ENCODE measurements at places on chromosomes 6 and 20. TPM values are rescaled to one million over a fixed set of nuclear protein-coding genes. Genes with fewer than 3 reads are reported as not detected.

Gene MTFR2
- total RNA-seq, result 0.32 TPM

GRCh38 chr6:163438940-163439335, 24.4 kb downstream of the QKI start:
- peak; percentile 81 for DNase-seq

- no peak for DNase-seq
Measured at GRCh38 chr6:72715119-72715518, 93.3 kb downstream of the KCNQ5 start.

DNA sequence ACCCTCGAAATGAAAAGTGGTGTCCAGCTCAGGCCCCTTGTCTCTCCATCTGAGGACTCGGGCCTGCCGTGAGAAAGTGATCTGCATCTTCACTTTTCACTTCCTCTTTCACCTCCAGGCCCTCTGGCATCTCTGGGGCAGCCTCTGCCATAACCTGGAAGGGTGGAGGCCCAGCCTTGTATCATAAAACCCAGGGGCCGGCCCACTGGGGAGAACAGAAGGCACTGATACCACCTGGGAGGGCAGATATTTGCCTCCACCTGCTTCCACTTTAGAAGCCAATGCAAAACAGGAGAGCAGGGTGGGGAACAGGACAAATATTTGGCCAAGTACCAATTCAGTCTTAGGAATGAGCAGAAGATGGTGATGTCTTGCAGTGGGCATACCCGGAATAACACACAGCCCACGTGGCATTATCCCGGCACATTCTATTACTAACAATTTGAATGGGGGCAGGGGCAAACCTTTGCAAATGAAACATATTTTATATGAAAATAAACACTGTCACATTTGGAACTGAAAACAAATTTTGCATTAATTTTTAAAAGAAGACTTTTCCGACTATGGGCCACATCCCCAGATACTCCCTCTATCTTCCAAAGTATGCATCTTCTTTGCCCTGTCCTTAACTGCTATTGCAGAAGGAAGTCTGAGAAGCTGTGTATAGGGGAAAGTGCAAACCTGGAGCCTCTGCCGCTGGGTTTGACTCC, 69.2 kb upstream of the TBC1D7 start:
- DNase-seq, result no peak

GRCh38 chr20:7703996-7704395, 236.3 kb downstream of the HAO1 start:
- DNase-seq, result no peak

DNA sequence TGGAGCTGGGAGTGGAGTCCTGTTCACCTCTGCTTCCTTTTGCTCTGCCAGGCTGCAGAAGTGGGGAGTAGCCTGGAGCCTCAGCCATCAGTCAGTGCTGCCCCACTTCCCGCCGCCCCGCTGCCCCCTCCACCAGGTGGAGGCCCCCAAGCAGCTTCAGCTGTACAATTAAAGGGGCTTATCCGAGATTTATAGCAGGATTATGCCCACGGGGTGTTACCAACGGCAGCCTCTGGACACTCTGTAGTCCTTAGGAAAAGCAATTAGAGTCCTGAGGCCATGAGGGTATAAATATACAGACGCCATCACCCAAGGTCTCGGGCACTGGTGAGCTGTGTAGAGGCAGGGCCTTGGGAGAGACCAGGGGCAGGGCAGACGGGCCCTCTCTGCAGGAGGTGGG, 55.4 kb downstream of the GRM4 start:
- DNase-seq, result no peak

DNA sequence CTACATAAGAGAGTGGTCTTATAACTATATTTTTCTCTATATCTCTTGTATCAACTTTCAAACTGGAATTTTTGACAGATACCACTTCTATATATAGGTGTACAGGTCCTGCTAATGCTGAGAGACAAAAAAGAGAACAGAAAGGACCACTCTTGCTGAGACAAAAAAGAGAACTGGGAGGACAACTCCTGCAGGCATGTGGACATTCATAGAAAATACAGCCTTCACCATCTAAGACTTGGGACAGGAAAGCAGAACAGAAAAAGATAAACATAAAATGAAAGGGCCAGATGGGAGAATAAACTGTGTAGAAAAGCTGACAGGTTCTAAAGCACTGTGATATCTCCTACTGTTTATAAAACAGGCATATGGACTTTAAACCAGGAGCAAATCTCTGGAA, 541.0 kb upstream of the ADGRB3 start:
- no peak for DNase-seq

Gene NELFCD
- total RNA-seq, result 30.6 TPM

DNA sequence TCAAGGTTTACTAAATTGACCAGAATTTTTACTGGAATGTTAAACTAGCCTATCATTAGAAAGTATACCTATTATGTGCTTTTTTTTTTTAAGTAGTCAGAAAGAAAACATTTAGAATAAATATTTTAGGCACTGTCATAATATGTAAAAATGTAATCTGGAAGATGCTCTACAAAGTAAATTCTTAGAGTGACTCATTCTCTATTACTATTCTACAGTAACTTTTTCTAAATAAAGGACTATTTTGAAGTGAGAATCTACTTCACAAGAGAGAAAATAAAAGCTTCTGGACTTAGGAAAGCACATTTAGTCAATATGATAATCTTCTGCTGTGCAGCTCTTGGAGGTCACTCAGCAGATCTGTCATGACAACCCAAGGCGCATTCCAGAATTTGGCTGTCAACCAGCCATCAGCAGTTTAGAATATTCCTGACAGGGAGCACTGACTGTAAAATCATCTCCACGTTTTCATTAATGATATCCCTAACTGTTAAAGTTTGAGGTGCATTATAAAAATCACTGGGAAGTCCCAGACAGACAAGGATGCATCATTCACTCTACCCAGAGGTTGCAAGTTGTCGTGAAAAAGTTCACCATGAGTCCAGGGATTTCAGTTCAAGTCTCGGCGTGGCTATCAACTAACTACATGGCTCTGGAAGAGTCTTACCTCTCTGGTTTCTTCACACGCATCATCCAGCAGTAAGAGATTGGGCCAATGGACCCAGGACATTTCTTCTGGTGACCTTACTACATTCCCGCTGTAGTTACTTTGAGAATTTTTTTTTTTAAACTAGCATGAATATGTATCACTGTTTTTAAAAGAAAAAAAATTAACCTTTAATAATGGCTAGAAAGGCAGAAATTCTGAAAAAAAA, 374.9 kb downstream of the GJA1 start:
- DNase-seq, result no peak

GRCh38 chr20:60107621-60108390, 149.6 kb downstream of the CDH26 start:
- DNase-seq, result no peak

Gene COX4I2
- total RNA-seq, result 7.1 TPM

- no peak for DNase-seq
Measured at GRCh38 chr6:147651249-147652063, 143.0 kb downstream of the SAMD5 start.

Gene EYS
- total RNA-seq, result not detected

DNA sequence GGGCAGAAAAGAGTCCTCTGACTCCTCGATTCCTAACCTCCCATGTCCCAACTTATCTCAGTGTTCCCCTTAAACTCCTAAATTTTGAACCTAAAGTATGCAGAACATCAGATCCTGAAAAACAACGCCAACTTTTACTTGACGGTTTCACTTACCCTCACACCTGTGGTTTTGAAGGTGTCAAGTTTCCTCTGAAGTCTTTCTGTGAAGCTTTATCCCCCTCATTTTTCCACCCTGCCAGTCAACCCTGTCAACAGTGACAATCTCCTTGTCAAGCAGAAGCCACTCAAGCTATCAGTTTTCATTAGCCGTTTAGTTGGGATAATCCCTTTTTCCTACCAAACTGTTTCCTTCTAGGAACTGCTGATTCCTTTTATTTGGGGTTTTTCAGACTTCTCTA, 245.4 kb upstream of the PREP start:
- no peak for DNase-seq

GRCh38 chr20:37233548-37234253, 27.9 kb downstream of the GHRH start:
- DNase-seq, result no peak

GRCh38 chr20:38130687-38131587, 34.1 kb downstream of the TGM2 start:
- no peak for DNase-seq

Gene DLL1
- total RNA-seq, result 21.5 TPM

DNA sequence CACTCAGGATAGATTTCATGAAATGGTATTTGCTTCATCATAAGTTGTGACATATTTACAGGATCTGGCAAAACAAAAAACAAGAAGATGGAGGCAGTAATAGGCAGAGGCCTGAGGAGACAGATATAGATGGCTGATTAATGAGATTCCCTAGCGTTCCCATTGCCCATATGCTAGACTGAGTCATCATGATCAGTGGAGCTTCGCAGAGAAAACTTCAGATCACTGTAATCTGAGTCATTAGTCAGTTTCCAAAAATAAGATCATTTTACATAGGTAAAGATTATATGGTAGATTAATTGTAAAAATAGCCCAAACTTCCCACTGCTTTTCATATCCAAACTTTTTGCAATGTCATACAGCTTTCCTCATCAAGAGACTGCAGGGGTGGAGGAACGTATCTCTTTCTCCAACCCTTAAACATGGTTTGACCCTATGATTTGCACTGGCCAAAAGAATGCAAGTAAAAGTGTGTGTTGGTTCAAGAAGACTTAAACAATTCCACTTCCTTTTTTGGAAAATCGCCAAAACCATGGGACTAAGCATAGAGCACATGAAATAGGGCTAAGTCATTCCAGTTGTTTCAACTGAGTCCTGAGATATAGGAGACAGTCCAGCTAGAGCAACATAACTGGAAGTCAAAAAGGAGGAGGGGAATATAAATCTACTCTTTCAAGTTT, 626.0 kb downstream of the RNF144B start:
- no peak for DNase-seq

- DNase-seq, result no peak
Measured at GRCh38 chr6:146990821-146991798, 213.1 kb upstream of the STXBP5 start.

Gene TCF21
- total RNA-seq, result 5.2 TPM

Gene PERP
- total RNA-seq, result 49.1 TPM

Gene TMEM74B
- 2.9 TPM for total RNA-seq

DNA sequence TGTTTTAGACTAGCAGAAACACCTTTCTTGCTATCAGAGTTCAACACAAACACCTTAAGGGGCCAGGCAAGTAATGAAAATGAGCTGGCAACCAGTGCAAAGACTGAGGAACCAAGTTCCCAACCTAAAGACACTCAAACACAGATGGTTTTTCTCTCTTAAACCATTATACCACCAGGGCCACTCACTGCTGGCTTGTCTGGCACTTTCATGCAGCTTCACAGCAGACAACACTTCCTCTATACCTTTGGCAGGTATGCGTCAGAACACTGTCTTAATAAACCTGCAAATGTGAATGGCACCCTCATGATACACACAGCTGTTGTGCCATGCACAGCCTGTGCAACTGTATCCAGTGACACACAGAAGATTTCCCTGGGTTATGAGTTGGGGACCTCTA, 41.6 kb downstream of the NFATC2 start:
- no peak for DNase-seq

Gene PROKR2
- not detected for total RNA-seq

- DNase-seq, result no peak
Measured at GRCh38 chr6:56683882-56684281, 41.2 kb upstream of the DST start.

Gene BMP7
- total RNA-seq, result 27.2 TPM

DNA sequence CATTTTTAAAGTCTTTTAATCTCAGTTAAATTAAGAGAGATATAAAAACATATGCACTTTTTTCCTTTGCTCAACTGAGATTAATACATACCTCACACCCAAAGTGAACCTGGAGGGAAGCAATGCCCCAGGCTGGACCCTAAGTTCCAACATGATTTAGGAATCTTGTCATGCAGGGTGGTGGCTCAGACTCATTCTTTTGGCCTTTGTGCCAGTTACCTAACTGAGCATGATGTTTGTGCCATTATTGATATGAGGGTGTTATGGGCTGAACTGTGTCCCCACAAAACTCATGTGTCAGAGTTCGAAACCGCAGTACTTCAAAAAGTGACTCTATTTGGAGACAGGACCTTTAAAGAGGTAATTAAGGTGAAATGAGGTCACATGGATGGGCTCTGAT, 188.0 kb downstream of the ARHGAP18 start:
- DNase-seq, result no peak

DNA sequence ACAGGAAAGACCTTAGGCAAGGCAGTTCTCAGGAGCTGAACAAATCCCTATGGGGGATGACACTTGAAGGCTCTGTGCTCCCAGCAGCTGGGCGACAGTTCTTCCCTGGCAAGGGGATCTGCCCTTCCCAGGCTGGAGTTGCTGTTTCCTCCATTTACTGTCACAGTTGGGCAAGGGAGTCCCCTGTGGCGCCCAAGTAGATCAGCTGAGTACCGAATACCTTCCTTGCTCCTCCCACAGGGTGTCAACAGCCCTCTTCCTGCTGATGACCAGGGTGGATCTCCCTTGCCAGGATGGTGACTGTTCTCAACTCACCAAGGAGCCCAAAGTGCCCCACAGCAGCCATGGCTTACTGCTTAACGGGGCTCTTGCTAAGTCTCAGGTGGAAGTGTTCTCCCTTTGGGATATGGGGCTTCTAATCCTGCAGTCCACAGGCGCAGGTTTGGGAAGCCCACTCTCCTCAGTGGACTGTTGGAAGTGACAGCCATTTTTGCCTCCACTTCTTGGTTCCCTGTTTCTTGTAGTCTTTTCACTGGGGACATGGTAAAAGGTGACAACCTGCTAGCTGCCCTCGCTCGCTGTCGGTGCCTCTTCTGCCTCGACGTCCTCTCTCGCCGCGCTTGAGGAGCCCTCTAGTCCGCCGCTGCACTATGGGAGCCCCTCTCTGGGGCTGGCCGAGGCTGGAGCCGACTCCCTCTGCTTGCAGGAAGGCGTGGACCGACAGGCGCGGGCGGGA, 5.7 kb upstream of the PSMG4 start:
- peak; percentile 54 for DNase-seq

Gene SLA2
- total RNA-seq, result 0.30 TPM

Gene CCDC28A
- 9.2 TPM for total RNA-seq

- no peak for DNase-seq
Measured at GRCh38 chr6:139433631-139434419, 59.4 kb upstream of the CITED2 start.

Gene DNMT3B
- total RNA-seq, result 0.32 TPM

Gene GABRR1
- total RNA-seq, result not detected

Gene FKBP1C
- 0.68 TPM for total RNA-seq
